Stimulated activated CD4-positive, alpha-beta T cell treated with anti-CD3 and anti-CD28 coated beads, Interleukin-4, amount 100 ng/mL, for 4 hours (primary cell): ENCODE measurements at places on chromosomes 12 and 14.

GRCh38 chr12:92650228-92650822 is 52.5 kb upstream of the PLEKHG7 start:
- DNase-seq: no peak

- DNase-seq: no peak
Measured at GRCh38 chr12:906062-906585, 43.4 kb downstream of the RAD52 start.

GRCh38 chr12:72966684-72967083 is 694.5 kb downstream of the TRHDE start:
- no peak for DNase-seq

DNA sequence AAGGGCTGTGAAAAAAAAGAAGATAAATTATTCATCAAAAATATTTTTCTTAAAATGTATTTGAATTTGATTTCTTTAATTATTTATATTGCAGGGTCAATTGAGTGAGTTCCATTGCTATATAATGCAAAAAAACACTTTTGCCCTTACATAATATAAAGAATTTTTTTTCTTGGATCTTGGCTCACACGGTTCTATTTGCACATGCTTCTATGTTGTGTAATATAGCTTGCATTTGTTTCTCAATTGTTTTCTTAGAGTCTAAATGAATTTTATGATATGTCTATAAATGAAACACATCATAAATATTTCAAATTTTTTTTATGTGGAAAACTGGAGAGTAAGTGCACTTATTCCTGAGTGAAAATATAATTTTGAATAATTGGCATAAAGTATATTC is 694.2 kb downstream of the SLC6A15 start:
- DNase-seq: no peak

DNA sequence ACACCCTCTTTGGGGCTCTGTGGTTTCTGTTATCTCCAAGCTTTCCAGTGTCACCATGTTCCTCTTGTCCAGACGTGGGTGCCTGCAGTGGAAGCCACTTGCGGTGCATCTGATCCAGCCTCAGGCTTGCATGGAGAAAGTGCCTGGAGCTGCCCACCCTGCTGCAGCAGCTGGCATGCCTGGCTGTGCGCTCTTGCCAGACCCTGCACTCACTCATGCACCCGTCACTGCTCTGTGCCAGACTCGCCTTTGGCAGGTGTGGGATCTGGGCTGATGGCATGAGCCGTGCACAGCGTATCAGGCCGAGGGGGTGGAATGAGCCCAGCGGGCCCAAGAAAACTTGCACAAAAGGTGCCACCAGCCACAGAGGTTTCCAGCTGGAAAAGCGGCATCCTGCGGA is 105.1 kb downstream of the MNAT1 start:
- DNase-seq: no peak

DNA sequence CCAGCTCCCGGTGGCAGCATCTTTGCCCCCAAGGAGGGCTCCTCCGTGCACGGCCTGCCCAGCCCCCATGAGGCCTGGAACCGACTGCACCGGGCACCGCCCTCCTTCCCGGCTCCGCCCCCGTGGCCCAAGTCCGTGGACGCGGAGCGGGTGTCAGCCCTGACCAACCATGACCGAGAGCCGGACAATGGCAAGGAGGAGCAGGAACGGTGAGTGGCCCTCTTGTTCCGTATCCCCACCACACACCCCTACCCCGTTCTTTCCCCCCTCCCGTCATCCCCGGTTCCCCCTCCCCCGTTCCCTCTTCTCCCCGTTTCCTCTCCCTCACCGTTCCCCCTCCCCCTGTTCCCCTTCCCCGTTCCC is 28.3 kb downstream of the LRCOL1 start:
- DNase-seq: no peak

DNA sequence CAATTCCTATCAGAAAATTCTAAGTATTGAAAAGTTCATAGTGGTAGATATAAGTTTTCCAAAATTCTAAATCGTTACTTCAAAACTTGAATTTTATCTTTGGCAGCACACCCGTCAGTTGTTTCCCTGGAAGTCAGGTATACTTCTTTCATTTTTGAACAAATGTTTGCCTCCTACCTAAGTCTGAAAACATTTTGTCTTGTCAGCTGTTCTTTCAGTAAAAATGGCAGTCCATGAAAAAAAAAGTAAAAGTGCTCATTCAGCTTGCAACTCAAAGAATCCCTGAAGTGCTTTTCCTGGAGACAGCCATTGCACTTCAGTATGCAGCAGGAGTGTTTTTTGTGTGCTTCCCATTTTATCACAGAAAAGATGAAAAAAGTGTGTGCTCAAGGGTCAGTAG is 130.1 kb upstream of the NEDD1 start:
- DNase-seq: no peak

GRCh38 chr12:101696251-101697196 is 916 bp upstream of the CHPT1 start:
- DNase-seq: no peak

- no peak for DNase-seq
Measured at GRCh38 chr14:47674543-47675465, 601 bp downstream of the MDGA2 start.

GRCh38 chr12:92105676-92106075 is 40.0 kb downstream of the BTG1 start:
- no peak for DNase-seq

DNA sequence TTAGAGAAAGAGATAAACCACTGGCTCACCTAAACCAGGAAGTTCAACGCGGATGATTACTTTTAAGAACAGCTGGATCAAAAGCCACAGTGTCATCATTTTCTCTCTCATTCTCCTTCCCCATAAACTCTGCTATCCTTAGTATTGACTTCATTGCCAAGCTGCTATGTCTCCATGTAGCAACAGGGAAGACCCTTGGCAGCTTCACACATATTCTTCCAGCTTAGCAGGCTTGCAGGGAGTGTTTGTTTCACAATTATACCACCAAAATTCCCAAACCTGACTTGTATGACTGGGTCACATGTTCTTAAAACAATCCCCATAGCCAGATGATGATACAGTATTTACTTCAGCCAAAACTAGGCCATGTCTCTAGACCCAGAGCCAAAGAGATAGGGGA is 235.5 kb downstream of the PAWR start:
- DNase-seq: no peak

DNA sequence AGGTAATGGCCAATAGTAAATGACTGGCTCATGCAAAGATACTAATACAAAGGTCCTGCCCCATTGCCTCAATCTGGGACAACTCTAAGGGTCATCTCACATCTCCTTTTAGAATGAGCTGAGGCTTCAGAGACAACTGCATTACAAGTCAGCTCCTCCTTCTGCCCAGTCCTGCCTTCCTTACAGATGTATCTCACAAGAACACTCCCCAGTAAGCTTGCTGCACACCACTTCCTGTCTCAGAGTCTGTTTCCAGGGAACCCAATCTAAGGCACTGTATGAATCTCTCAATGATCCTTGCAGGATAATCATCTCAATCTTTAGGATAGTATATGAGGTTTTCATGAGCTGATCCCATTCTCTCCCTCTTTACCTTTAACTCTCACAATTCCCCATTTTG is 57.8 kb upstream of the ZDHHC17 start:
- DNase-seq: no peak

DNA sequence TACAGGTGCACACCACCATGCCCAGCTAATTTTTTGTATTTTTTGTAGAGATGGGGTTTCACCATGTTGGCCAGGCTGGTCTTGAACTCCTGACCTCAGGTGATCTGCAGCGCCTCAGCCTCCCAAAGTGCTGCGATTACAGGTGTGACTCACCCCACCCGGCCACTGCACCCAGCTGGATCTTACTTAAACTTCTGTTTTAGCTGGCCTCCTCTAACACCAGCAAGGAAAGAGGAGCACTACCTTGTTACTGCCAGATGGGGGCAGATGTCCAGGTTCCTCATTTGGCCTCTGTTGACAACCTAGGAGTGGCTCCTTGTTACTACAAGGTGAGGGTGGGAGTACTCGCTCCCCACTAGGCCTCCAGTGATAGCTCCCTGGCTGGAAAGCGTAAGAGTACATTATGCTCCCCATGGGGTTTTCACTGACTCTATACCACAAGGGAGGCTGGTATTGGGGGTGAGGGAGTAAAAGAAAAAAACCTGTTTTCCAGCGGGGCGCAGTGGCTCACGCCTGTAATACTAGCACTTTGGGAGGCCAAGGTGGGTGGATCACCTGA is 13.2 kb upstream of the ARF6 start:
- peak; percentile 54 for DNase-seq

DNA sequence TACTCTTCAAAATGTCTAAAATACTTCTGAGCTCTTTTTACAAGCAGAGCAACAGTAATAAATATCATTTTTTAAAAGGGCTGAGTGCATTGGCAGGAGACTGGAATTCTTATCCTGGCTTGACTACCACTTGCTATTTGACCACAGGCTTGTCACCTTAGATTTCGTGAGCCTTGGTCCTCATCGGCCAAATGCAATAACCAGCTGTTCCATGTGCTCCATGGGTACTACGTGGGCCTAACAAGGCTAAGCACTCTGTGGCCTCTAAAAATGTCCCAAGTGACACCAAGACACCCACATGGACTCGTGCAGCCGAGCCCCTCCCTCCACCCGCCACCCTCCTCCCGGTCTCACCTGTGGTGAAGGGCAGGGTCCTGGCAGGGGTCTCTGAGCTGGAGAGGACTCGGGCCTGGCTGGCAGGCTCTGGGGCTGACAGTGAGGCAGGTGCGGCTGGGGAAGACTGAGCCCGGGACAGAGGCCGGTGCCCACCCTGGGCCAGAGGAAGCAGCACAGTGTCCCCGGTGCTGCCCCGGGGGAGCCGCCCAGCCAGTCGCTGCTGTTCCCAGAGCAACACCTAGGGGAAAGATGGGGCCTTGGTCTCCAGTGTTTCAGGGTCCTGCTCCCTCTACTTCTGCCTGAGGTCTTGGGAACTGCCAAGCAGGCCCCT is 20.1 kb downstream of the SLC48A1 start:
- no peak for DNase-seq

- DNase-seq: no peak
Measured at GRCh38 chr12:1439201-1439600, 155.2 kb downstream of the FBXL14 start.

DNA sequence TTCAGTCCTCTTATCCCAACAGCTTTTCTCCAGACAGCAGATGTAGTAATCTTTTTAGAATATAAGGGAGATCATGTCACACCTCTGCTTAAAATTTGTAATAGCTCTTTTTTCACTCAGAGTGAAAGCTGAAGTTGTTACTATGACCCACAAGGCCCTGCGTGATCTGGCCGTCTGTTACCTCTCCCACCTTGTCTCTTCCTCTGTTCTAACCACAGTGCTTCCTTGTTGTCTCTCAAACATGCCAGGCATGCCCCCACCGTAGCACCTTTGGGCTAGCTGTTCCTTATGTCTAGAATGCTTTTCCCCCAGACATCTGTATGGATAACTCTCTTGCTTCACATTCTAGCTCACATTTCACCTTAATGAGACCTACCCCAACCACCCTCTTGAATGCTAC is 6.5 kb downstream of the NECAP1 start:
- DNase-seq: peak; percentile 31

DNA sequence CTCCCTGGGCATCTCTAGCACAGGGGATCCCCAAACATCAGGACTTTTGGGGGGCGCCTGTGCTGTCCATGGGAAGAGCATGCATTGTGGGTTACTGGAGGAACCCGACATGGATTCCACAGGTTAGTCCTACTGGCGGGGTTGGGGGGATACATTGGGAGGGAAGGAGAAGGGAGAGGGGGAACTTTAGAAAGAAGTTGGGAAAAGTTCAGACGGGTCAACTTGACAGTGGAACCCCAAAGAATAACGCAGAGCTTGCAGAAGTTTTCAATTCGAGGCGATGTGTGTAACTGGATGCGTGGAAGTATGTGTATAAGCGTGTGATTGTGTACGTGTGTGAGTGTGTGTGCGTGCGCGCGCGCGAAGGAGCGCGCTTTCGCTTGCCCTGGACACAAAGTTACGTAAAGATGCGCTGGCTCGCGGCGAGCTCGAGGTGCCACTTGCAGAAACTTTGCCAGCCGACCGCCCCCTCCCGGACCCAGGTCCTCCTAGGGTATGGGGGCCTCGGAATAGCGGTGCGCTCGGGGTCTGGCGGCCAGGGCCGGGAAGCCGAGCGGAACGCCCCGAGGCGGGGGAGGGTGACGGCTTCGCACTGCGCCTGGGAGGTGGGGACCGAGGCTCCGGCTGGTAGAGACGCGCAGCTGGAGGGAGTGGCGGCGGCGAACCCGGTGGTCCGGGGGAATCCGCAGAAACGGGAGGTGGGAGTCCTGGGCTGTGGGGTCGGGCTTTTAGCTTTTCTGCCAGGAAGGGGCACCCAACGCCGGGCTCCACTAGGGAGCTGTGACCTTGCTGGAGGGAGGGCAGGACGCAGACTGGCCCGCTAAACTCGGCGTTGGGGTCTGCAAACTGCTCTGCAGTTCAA is 669 bp downstream of the RFX4 start:
- no peak for DNase-seq

GRCh38 chr14:48527832-48528231 is 852.4 kb upstream of the MDGA2 start:
- no peak for DNase-seq

- DNase-seq: no peak
Measured at GRCh38 chr14:95541932-95542930, 7.4 kb downstream of the GLRX5 start.

- no peak for DNase-seq
Measured at GRCh38 chr12:106118-106591, 39.6 kb downstream of the IQSEC3 start.

- no peak for DNase-seq
Measured at GRCh38 chr12:70756118-70756517, 118.9 kb upstream of the PTPRB start.

- DNase-seq: no peak
Measured at GRCh38 chr12:92735131-92735721, 32.4 kb downstream of the PLEKHG7 start.

GRCh38 chr14:41629876-41630275 is 23.2 kb downstream of the LRFN5 start:
- no peak for DNase-seq

DNA sequence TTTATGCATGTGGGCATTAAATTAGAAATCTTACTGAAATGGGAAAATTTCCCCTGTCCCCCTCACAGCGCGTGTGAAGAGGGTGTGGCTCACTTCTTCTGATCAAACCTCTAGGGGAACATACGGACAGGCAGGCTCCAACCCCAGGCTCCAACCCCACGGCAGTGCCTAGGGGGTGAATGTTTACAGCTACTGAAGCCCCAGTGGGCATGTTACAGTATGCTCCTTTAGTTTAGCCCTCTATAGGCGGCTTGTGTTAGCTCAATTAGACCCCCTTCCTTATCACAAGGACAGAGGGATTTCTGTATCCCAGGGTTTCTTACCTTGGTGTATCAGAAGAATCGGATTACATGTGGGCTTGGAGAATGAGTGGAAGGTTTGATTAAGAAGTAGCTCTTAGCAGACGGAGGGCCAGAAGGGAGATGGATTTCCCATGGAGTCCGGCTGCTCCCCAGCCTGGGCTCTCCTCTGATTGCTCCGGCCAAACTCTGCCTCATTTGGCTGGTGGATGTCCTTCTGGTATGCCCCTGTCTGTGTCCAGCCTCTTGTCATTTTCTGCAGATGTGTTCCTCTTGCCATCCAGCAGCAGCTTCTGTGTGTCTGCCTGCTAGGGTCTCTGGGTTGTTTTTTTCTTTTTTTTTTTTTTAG is 223.7 kb downstream of the TMTC2 start:
- DNase-seq: no peak

- no peak for DNase-seq
Measured at GRCh38 chr14:47277703-47278102, 397.7 kb downstream of the MDGA2 start.
